ENCODE measurements at places on chromosomes 2 and 18.

GRCh38 chr2:42794271-42795046 is 2.1 kb upstream of the HAAO start:
- DNase-seq, result no peak
- peaks cover 15% of the 10 kb centered on the region for H3K27me3 ChIP-seq
- no peak overlapping the region for H3K4me3 ChIP-seq
- H3K27ac ChIP-seq, result no peak overlapping the region
- H3K4me1 ChIP-seq, result peaks cover 13% of the 10 kb centered on the region

DNA sequence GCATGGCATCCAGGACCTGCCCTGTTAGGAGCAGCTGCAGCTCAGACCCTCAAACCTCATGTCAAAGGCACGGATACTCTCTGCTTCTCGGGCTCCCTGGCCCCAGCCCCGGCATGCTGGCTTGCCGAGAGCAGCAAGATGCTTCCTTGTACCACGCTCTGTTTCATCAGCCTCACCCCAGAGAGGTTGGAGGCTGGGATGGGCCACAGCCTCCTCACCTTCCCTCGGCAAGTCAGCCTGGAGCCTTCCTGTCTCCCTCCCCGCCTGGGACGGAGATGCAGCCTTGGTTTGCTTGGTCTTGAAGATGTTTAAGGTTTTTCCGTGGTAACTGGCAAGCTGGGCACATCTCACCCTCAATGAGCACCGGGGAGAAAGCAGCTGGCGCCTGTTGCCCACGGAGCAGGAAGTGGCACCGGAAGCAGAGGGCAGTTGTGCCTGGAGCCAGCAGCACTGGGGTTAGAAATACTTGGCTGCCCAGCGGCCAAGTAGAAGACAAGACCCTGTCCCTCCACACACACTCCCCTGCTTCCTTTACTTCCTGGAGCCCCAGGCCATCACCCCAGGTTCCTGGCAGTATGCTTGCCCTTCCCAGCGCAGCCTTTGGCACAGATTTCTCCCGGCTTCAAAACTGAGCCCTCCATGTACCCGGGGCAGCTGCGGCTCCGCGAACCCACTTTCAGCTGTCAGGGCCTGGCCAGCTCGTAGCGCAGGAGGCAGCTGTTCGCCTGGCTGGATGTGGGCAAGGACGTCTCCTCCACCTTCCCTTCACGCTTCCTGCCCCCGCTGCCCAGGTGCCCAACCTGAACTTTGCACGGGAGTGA is 17.4 kb downstream of the FBLN7 start:
- peak overlapping the region; percentile 14 for H3K27ac ChIP-seq
- H3K27me3 ChIP-seq, result no peaks in the 10 kb centered on the region
- peaks cover 23% of the 10 kb centered on the region for H3K4me1 ChIP-seq
- H3K4me3 ChIP-seq, result peak overlapping the region; percentile 47
- no peaks in the 10 kb centered on the region for H3K36me3 ChIP-seq

- H3K4me1 ChIP-seq, result no peaks in the 10 kb centered on the region
- H3K36me3 ChIP-seq, result no peaks in the 10 kb centered on the region
- no peak overlapping the region for H3K4me3 ChIP-seq
- H3K27ac ChIP-seq, result no peak overlapping the region
These were observed 55.2 kb upstream of the FAM136A start for GRCh38 chr2:70356941-70357683.

GRCh38 chr2:121128741-121129659 is 156.0 kb downstream of the TFCP2L1 start:
- no peaks in the 10 kb centered on the region for H3K4me1 ChIP-seq
- DNase-seq, result no peak
- H3K27ac ChIP-seq, result no peak overlapping the region
- no peak overlapping the region for H3K4me3 ChIP-seq
- no peaks in the 10 kb centered on the region for H3K27me3 ChIP-seq

DNA sequence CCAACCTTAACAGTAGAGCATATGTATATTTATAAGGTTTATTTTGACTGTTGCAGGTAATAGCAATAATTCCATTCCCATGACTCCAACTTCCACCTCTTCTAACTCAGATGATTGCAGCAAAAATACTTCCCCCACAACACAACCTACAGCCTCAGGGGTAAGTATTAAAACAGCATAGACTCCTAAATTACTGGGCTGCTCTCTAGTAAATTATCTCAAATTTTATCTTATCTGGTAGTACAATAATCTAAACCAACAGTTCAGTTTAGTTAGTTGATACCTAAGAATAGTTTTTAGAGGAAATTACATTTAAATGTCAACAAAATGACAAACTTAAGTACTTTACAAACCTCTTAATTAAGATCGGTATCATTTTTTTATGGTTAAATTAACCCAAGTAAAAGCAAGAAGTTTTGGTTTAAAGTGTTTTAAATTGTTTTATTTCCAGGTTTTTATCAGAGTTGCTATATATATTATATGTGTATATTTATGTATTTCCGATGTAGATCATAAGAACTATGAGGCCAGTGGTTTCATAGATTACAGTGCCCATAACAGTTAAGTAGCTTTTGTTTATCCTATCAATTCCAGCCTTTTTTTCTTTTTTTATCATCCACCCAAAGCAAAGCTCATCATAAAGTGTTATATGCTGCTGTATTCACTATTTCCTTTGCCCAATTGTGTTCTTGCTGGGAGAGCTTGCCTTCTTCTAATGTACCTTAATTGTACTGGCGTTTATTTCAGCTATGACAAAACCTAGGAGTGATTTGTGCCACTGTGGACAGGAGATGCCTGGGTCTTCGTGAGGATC is 13.7 kb downstream of the GATA6 start:
- no peak overlapping the region for H3K4me3 ChIP-seq
- H3K36me3 ChIP-seq, result no peaks in the 10 kb centered on the region
- no peaks in the 10 kb centered on the region for H3K4me1 ChIP-seq
- H3K27me3 ChIP-seq, result no peaks in the 10 kb centered on the region
- DNase-seq, result no peak
- no peak overlapping the region for H3K27ac ChIP-seq

GRCh38 chr2:15511686-15512085 is 49.4 kb downstream of the NBAS start:
- no peak for DNase-seq
- H3K36me3 ChIP-seq, result peaks cover 10% of the 10 kb centered on the region
- no peak overlapping the region for H3K4me3 ChIP-seq
- no peak overlapping the region for H3K27ac ChIP-seq

DNA sequence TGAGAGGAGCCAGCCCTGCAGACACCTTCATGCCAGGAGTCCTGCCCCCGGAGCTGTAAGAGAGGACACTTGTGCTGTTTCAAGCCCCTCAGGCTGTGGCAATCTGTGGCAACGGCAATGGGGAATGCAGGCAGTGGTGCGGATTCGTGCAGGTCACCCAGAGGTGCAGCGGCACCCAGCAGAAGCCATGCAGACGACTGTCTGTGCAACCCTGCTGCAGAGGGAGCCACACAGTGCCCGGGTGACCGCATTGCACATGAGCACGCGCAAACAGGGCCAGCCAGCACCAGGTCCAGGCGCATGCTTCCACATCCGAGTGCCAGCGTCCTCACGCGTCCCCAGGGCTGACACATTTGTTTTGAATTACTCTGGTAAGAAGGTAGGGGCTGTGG is 84.8 kb upstream of the GPC1 start:
- H3K4me1 ChIP-seq, result no peaks in the 10 kb centered on the region
- H3K27me3 ChIP-seq, result no peaks in the 10 kb centered on the region
- no peaks in the 10 kb centered on the region for H3K36me3 ChIP-seq
- no peak overlapping the region for H3K27ac ChIP-seq
- no peak overlapping the region for H3K4me3 ChIP-seq

Measured in effector memory CD4-positive, alpha-beta T cell (primary cell).